CD4-positive, alpha-beta T cell (primary cell): ENCODE measurements at places on chromosomes 2 and 18.

- DNase-seq: no peak
Measured at GRCh38 chr2:151978709-151979108, 120.1 kb downstream of the CACNB4 start.

- DNase-seq: peak; percentile 26
Measured at GRCh38 chr2:227033471-227034148, 130.4 kb downstream of the COL4A4 start.

DNA sequence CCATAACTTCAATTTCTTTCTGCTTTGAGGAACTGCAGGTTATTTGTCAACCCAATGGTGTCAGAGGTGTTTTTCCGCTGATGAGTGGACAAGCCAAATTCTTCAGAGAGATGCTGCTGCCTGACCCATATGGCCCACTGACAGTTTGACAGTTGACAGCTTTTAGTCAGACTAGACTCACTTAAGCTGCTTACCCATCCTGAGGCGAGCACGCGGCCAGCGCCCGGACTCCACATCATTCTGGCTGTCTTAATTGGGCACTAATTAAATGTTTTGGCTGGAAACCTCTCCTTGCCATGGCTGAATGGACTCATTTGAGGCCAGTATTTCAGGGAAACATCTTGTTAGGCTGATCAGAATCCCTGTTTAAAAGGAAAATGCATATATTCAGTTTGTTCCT is 316.1 kb upstream of the FANCL start:
- no peak for DNase-seq

- no peak for DNase-seq
Measured at GRCh38 chr2:99571533-99571932, 81.7 kb upstream of the REV1 start.

DNA sequence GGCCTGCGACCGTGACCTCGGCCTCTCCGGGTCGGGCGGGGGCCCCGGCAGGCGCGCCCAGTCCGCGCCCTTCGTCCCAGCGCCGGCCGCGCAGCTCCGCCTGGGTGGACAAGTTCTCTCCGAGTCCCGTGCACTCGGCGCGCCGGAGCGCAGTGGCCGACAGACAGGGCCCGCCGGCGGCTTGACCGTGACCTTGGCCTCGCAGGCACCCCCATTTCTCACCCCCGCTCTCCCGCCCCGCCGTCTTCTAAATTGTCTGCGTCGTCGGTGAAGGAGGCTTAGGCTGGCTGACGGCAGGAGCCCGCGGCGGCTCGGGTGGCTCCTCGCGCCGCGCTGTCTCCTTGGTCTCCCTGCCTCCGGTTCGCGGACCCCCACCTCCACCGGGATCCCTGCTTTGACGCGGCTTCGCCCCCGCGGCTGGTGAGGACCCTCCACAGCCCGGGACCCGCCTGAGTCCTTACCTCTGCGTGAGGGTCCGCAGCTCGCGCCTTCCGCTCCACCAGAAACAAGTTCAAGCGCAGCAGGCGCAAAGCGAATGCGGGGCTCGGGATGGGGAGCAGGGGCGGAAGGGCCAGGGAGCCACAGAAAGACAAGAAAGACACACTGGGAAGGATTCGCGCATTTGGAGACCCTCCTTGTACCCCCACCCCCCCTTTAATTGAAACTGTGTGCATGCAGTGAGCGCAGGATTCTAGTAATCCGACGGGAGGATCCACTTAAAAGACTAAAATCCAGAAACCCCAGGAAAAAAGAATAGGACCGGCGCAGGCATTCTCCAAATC is 4.0 kb downstream of the PTGR3 start:
- no peak for DNase-seq

- DNase-seq: no peak
Measured at GRCh38 chr2:165895974-165896373, 57.6 kb downstream of the TTC21B start.

DNA sequence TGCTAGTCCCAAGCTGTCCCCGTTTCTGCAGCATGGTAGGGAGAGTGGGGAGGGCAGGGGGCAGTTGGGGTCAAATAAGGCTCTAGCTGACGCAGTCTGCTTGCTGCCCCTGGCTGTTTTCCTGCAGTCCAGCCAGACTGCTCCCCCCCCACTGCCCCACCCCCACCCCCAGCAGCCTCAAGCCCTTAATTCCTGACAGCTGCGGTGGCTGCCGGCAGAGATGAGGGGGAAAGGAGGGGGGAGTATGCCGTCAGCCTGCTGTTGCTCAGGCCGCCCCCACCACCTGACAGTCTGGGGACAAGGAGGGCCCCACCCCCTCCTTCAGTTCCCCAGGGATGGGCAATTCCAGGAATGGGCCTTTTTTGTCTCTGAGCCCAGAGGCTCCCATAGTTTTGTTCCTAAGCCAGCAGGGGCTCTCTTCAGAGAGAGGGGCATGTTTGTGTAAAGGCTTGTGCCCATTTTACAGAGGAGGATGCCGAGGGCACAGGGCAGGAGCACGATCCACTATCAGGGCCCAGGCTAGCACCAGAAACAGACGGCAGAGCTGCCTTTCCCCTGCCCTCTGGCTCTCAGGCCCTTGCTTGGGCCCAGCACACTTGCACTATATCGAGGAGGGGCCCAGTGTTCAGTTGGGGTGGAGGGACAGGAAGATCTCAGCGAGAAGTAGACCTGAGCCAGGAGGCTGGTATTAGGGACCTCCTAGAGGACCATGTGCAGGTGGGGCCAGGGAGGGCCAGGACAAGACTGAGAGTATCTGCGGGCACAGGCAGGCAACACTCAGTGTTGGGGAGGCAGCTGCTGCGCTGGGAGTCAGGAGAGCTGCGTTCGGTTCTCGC is 1.5 kb upstream of the WNT10A start:
- DNase-seq: no peak

DNA sequence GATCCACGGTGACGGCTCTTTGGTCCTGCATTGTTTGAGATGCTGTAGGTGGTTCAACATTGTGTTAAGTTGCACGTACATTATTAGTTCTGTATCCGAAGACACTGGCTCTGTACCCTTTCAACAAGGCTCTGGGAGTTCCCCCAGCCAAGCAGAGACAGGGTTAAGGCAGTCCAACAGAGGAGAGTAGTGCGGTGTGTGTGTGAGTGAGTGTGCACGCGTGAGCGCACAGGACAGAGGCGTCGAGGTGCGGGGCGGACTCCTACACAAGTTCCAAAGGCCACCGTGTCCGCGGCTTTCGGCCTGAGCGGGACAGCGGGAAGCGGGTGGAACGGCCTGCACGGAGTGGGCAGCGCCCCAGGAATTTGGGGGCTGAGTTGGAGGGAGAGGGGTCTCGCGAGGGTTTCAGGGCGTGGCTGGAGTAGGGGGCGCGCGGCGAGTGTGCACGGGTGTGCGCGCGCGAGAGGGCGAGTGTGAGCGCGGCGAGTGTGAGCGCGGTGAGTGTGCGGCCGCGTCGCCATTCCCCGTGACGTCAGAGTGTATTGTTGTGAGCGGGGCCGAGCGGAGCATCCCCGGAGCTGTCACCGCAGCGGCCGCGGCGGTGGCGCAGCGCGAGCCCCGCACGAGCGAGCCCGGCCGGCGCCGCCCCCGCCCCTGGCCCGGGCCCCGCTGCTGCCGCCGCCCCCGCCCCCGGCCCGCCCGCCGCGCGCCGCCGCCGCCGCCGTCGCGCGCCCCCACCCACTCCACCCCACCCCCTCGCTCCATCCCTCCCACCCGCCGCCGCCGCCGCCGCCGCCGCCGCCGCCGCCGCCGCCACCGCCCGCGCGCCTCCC is at the start of gene ASXL3:
ASXL3 (plus strand) TSS at position 535 of the 833 bp plus-strand sequence. CDS start 413 bp downstream, outside the sequence.
- DNase-seq: no peak

DNA sequence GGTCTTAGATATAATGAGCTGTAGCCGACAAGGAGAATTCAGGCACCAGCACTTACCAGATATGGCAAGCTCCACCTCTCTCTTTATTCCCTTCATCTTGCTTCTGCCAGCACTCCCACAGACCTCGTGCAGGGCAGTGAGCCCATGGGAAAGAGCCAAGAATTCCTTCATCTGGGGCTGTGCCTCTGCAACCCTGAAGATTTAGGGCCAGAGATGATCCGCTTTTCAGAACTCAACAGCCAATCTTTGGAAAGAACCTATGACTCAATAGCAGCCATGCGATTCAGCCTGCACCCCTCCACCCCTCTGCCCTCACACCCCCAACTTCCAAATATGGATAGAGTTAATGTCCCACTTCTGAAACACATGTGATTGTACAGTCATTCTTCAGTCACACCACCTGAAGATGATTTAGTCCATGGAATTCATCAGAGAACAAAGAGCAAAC is 533.7 kb upstream of the TNP1 start:
- DNase-seq: no peak

- DNase-seq: no peak
Measured at GRCh38 chr2:60963190-60963589, 54.3 kb upstream of the PEX13 start.

- no peak for DNase-seq
Measured at GRCh38 chr2:177026253-177026652, 186.3 kb upstream of the HNRNPA3 start.

GRCh38 chr2:168454737-168455644 is 1.1 kb upstream of the CERS6 start:
- no peak for DNase-seq

DNA sequence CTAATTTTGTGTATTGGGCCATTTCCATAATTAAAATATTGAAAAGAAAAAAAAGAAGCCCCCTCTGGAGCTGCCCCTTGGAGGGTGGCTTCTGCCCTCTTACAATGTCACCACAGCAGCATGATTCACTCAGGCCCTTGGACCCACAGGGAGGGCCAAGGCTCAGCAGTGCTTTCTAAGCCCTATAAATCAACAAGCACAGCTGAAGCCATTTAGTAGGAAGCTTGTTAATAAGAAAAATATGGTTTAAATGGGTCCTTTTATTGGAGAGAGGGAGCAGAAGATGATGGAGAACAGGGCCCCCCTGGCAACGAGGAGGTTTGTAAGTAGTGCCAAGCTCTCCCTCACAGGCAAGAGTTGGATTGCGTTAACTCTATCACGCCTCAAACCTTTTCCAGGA is 107.6 kb upstream of the FZD7 start:
- no peak for DNase-seq

GRCh38 chr18:62715436-62715758 is at the start of gene PHLPP1:
PHLPP1 (plus strand) TSS chr18:62715541; CDS start chr18:62715684, 143 bp downstream.
- no peak for DNase-seq

- DNase-seq: no peak
Measured at GRCh38 chr18:49412679-49413078, 47.8 kb downstream of the DYM start.

DNA sequence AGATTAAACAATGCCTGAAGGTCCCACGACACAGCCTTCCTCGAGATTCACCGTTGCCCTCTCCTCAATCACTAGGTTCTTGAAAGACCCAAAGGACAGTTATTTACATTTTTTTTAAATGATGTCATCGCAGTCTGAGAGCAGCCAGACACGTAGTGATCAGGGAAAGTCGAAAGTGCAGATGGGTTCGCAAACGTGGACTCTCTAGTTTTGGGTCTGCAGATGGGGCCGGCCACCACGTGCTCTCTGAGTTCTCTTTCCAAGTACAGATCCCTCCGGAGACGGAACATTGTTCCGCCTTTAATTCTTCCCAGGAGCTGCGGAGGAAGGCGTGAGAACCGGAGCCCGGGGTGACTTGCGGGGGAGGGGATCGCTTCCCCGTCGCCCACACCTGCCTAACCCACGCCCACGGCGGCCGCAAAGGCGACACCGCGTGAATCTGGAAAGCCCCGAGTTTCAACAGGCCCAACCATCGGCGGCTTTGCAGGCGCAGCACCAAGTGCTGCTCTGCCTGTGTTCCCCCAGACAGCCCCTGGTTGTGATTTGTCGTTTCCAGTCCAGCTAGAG is 54.3 kb downstream of the PKDCC start:
- DNase-seq: peak; percentile 92

DNA sequence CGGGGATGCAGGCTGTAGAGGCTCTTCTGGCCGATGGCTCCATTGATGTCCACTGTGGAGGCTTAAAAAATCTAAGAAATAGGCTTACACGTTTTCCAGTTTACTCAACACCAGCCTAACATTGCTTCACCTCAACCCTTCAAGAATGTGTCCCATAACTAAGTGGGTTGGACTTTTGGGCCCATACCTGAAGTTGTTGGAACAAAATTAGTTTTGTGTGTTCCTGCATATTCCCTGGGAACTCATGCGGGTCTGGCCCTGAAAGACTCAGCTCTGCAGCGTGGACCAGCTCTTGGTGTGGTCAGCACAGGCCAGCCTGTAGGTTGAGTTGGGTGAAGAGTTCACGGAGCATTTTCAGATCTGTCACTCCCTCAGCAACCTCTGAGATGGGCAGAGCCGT is 38.5 kb downstream of the SH3BP4 start:
- no peak for DNase-seq

GRCh38 chr2:207483477-207483876 is 46.3 kb upstream of the CREB1 start:
- no peak for DNase-seq

DNA sequence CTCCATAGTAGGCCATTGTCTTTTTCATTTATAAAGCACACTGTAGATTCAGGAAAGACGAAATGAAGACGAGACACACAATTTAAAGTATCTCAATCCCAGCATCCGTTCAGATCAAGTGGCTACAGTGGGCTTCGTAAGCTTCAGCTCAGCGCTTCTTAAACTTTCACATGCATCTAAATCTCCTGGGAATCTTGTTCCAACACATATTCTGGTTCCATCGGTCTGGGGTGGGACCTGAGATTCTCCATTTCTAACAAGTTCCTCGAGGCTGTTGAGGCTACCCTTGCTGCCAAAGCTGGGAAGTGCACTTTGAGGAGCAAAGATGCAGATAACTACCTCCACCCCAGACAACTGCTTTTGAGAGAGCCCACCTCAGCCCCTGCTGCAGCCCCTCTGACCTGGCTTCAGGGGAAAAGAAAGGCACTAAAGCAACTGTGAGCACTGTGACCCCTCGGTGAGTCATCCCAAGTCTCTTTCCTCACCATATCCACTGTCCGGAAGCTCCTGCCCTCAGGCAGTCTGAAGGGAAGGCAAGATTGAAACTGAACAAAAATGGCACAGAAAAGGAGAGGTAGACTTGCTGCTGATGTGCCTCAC is 201.1 kb upstream of the FBXO11 start:
- DNase-seq: no peak

DNA sequence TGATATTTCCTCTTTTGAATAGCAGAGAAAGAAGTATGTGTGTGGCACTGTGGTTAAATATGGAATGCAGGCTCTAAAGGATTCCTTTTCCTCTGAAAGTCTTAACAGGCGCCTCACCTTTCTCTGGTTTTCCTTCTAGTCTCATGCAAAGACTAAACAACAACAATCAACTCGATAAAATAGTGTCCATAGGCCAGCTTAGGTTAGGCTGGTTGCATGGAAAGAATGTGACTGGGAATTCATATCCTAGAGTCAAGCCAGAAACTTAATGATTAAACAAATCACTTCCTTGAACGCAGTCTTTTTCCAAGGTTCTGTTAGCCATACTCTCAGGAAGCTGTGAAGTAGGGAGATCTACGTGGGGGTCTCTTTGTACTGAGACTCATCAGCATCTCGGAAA is 800.8 kb upstream of the ID2 start:
- no peak for DNase-seq

DNA sequence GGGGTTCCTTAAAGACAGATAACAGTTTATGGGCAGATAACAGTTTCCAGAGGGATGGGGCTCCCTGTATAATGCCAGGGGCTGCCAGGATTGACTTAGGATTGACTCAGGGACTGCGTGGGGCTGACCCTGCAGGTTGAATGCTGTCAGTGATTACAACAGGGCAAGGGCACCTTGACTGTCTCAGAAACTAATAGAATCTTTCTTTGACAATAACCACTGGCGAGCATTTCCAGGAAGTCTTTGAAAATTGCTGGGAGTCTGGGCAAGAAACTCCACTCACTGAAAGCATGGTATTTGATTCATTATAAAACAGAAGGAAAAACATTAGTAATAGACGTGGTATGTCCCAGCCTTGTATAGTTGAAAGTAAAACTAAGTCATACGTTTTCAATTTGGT is 101.0 kb downstream of the GPD2 start:
- DNase-seq: no peak
